ENCODE measurements at places on chromosomes 5 and 9.

DNA sequence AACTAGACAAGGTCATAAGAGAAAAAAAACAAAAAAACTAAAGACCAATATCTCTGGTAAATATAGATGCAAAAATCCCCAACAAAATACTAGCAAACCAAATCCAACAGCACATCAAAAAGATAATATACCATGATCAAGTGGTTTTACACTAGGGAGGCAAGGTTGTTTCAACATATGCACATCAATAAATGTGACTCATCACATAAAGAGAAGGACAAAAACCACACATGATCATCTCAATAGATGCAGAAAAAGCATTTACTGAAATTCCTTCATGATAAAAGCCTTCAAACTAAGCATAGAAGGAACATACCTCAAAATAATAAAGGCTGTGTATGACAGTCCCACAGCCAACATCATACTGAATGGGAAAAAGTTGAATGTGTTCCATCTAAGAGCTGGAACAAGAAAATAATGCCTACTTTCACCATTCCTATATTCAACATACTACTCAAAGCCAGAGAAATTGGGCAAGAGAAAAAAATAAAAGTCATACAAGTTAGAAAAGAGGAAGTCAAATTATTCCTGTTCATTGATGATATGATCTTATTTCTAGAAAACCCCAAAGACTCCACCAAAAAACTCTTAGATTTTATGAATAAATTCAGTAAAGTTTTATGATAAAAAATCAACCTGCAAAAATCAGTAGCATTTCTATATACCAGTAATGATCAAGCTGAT lies 72.2 kb upstream of the FAM169A start:
- DNase-seq = no peak

- no peak for DNase-seq
Observed at GRCh38 chr5:145921211-145921610, 15.2 kb upstream of the SH3RF2 start.

- no peak for DNase-seq
Observed at GRCh38 chr9:33837138-33837537, 20.2 kb downstream of the UBE2R2 start.

GRCh38 chr5:148336704-148337435 lies 1.5 kb downstream of the SPINK9 start:
- DNase-seq = no peak

- no peak for DNase-seq
Observed at GRCh38 chr5:15604986-15605385, 105.0 kb downstream of the FBXL7 start.

DNA sequence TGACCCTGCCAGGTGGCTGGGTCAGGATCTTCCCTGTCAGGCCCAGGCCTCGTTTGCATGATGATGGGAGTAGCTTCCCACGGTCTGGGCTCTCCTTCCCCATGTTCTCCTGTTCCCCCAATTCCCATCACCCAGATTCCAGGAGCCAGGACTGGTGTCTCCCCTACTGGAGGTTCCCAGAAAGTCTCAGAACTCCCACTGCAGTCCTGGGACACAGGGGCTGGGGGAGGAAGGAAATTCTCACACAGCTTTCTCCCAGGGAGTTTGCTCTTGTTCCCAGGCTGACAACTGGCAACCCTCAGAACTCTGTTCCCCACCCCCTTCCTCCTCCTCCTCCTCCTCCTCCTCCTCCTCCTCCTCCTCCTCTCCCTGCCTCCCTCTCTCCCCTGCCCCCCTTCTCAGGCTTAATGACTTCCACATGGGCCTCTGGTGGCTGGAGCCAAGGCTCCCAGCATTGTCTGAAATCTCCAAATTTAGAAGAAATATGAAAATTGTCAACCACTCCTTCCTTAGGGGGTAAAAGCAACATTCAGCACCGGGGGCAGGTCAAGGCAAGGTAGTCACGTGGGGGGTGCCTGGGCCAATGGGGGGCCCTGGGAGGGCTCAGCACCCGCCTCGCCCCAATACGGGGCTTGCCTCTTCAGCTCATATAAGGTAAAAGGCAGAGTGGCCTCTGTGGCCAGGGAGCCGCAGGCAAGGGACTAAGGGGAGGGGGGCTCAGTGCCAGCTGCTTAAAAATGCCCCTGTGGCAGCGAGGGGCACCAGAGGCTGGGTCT lies 27.3 kb upstream of the IL17B start:
- no peak for DNase-seq

DNA sequence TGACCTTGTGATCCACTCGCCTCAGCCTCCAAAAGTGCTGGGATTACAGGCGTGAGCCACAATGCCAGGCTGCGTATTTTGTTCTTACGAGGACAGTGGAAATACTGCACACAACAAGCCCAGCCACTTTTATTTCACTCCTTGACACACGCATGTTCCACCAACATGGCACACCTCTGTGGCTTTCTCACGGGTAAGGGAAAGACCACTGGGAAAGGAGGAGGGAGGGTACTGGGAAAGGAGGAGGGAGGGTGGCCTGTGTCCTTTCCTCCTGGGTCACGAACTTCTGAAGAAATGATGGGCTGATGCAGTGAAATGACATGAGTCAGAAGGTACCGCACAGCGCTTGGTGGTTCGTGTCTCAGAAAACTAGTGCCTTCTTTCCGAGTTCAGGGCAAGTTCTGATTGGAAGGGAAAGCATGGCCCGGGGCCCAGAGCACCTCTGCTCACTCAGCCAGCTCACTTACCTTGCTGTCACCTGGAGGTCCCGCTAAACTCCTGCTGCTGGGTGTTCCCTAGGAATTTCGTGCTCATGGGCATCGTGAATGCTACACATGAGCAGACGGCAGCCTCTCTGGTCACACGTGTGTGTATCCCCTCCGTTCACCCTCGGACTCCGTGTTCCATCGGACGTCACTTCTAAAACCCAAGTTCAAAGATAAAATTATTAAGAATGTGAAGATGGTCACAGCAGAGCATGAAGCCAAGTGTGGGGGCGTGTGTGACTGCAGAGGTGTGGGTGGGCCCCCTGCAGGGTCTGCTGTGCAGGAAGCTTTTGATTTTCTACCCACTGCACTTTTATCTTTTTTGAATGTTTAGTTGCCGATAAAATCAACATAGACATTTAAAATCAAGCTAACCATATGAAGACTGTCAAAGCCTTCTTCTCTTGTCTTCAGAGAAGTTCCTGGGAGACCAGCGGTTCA lies 42.9 kb downstream of the LAMC3 start:
- no peak for DNase-seq

DNA sequence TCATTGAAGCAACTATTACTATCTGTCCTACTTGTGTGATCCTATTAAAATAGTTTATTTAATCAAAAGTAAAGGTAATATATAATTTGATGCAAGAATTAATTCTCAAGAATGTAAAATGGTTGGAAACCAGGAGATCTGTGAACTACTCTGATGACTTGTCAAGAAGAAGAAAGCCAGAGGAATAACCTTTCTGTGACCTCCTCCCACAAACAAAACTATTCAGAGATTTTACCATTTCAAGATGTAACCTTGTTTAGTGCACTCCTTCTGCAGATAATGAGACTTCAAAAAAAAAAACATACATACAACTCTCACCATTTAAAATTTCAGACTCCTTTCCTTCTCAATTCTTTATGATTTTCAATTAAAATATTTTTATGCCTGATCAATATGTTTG lies 79.5 kb downstream of the RFX3 start:
- DNase-seq = no peak

GRCh38 chr9:18891946-18892670 lies 140.9 kb downstream of the SAXO1 start:
- no peak for DNase-seq

GRCh38 chr5:113320273-113320780 lies 114.5 kb downstream of the TSSK1B start:
- DNase-seq = no peak

GRCh38 chr9:79912318-79913070 lies 340.7 kb downstream of the TLE4 start:
- no peak for DNase-seq

GRCh38 chr5:100574716-100575115 lies 39.5 kb downstream of the FAM174A start:
- DNase-seq = no peak

DNA sequence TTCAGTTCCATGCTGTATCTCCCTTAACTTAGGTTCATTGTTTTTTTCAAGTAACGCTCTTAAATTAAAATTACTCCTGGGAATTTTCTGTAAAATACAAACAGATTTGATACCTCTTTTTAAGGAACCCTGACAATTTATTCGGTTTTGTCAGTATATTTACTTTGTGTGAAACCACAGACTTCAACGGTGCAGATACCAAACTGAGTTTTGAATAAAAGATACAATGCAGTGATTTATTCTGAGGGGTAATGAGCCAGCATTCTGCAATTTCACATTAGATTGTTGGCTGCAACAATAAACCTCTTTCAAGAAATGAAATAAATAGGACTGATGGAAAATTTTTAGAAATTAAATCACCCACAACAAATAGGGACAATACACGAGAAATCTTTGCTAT lies 308.6 kb upstream of the EDIL3 start:
- DNase-seq = no peak

DNA sequence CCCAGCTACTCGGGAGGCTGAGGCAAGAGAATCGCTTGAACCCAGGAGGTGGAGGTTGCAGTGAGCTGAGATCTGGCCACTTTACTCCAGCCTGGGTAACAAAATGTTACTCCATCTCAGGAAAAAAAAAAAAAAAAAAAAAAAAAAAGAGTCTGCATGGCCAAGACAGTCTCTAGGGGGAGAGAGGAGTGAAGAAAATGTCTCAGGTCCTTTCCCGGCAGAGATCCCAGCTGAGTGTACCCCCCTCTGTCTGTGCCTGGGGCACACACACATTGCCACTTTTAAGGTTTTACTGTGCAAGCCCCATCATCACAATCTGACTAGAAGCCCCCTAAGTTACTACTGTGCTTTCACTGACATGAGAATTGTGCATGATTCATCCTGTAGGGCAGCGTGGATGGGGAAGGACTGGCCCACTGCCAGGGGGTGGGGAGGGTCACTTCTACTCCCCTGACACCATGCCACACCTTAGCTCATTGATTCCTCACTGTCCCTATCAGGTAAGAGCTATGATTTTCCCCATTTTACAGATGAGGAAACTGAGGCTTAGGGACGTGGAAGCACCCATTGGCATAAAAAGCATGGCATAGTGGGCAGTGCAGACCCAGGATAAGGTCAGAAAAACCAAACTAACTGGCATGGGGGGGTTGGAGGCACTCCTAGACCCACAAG lies 102.3 kb upstream of the LARP1 start:
- no peak for DNase-seq

- DNase-seq = no peak
Observed at GRCh38 chr5:15898641-15899040, 280.9 kb downstream of the MARCHF11 start.

DNA sequence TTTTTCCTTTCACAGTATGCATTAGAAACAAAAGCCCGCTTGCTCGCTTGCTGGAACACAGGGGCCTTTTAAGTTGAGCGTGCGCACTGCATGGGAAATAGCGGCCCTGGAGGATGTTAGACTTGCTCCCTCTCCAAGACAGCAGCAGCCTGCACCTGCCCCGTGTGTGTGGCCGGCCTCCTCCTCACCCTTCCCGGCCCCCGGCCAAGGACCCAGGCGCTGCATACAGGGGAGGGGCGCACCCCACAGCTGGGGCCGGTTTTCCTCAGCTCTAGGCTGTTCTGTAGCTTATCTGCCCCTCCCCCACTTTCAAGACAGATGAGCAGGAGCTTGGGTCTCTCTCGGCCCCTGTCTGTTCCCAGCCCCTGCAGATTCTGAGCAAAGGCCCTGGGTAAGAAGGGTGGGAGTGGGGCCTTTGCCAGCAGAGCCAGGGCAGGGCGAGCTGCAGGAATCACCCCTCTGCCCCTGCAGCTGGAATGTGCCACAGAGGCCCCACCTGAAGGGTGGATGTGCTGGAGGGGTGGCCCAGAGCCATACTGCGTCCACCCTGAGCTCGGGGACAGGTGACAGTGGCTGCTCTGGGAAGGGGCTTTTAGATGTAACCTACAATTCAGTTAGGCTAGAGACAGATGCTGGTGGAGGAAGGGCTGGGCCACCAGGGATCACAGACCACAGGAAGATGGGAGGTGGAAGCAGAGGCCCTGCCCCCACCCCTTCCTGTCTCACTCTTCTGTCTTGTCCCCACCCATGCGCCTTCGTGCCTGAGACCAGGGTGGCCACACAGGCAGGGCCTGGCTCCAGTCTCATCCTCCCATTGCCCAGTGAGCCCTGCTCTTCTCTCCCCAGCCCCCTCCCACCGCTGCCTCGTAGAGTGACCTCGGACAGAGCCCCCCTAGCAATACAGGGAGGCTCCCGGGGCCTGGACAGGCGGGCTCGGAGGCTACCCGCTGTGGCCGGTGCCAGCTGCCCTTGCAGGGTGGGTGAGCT lies 132.4 kb downstream of the DAB2IP start:
- no peak for DNase-seq
